ENCODE measurements at places on chromosomes 3 and 15. TPM values are rescaled to one million over a fixed set of nuclear protein-coding genes. Genes with fewer than 3 reads are reported as not detected.

- DNase-seq, result no peak
Measured at GRCh38 chr15:84611631-84612030, 10.8 kb downstream of the ZSCAN2 start.

DNA sequence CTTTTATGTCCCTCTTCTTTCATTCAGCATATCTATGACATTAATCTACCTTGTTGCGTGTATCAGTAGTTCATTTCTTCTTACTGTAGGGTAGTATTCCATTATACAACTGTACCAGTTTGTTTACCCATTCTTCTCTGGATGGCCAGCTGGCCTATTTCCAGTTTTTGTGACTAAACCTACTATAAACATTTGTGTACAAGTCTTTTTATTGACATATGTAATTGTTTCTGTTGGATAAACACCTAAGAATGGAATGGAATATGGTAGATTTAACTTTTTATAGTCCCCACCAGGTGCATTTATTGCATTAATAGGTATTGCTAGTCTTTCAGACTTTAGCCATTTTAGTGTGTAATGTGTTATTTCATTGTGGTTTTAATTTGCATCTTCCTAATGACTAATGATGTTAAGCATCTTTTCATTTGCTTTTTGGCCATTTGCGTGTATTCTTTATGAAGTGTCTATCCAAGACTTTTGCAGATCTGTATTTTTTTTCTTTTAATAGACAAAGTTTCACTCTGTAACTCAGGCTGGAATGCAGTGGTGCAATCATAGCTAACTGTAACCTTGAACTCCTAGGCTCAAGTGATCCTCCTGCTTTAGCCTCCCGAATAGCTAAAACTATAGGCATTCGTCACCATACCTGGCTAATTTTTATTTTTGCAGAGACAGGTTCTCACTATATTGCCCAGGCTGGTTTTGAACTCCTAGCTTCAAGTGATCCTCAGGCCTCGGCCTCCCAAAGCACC is 41.9 kb upstream of the XRN1 start:
- no peak for DNase-seq

Gene ABHD6
- total RNA-seq, result 6.1 TPM

GRCh38 chr3:62712746-62713145 is 162.5 kb downstream of the CADPS start:
- no peak for DNase-seq

Gene ZNF860
- total RNA-seq, result 0.08 TPM

Gene MITF
- total RNA-seq, result not detected

Gene GOLGA8T
- total RNA-seq, result not detected

Gene GOLGA6D
- total RNA-seq, result not detected

Gene SNTN
- not detected for total RNA-seq

Gene STRIT1
- not detected for total RNA-seq

DNA sequence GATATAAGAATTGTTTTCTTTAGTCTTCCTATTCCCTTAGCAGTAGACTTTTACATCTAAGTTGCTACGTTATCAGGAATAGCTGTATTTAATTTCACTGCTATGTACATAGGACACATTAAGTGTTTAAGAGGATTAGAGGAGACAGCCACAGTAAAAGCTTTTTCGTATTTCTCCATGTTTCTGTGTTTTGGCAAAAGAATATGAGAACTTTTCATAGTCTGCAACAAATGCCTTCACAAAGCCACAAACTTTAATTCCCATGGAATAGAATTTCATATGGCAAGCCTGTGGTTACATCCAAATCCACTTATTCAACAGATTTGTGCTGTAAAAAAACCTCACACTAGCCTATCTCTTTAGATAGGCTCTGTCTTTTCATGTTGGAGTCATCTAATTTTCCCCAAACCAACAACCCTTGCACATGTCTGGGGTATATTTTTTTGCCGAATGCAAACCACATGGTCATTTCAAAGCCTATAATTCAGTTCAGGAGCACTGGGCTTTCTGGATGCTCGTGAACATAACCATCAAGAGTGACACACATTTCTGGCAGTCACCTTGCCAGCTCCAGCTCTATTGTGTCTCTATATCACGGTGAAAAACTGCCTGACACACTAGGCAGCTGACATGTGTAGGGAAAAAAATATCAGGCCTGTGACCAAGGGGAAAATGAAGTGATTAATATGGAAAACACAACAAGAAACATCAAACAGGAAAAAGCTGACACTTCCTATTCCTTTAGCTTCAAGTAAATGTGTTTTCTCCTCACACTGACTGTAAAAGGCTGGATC is 19.2 kb downstream of the PLD1 start:
- DNase-seq, result no peak

Gene NANOGP8
- not detected for total RNA-seq

DNA sequence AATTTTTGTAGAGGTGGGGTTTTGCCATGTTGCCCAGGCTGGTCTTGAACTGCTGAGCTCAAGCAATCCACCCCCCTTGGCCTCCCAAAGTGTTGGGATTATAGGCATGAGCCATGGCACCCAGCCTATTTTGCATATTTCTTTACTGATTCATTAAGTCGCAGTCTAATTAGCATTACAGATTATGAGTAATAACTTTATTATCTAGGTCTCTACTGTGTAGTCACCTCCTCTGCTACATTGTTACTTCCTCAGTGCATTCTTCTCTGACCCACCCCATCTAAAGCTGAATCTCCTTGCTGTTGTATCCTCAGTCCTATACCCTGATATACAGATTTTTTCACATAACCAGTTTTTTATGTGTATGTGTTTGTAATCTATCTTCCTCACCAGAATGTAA is 61.7 kb downstream of the TFDP2 start:
- no peak for DNase-seq

DNA sequence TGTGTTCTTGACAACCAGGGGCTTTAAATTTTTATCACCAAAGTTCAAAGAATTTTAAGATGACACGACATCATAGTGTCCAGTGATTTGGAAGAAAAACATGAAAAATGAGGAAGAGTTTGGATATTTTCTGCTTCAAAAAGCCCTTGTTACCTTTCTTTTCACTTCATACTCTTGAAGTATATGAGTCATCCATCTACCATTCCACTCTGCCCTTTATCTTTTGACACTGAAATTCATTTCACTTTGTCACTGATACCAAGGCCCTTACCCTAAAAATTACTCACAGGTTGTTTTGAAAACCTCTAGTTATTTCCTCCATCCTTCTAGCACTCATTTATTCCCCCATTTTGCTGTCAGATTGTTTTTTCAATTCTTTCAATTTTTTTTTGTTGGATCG is 42.7 kb downstream of the OR5H15 start:
- no peak for DNase-seq

- no peak for DNase-seq
Measured at GRCh38 chr3:8529738-8530525, 28.3 kb downstream of the LMCD1 start.

DNA sequence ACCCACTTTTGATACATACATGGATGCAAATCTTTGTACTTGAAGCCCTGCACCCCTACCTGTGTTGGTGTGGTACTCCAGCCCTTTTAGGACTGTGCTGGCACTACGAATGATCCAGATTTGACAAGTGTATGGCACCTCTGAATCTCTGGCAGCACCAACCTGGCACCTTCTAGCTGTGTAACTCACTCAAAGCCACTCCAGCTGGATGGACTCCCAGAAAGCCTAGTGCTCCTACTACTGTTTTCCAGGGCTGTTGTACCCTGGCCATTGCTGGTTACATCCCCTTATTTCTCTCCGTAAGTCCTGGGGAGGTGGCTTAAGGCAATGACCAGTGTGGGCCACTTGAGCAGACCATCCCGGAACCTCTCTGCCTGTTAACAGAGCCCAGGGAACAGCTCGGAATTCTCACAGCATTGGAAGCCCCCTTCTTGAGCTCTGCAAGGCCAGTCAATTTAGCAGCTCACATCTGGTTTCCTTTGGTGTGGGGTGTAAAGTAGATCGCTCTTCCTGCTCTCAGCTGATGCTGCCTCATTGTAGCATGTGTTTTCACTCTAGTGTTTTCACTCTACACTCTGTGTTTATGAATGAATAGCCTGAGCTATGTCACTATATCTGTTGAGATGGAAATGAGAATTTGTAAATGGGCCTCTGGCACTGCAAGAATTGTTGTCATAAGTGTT is 12.2 kb downstream of the CALML4 start:
- DNase-seq, result no peak

- DNase-seq, result no peak
Measured at GRCh38 chr3:178223876-178224275, 312.4 kb upstream of the KCNMB2 start.

DNA sequence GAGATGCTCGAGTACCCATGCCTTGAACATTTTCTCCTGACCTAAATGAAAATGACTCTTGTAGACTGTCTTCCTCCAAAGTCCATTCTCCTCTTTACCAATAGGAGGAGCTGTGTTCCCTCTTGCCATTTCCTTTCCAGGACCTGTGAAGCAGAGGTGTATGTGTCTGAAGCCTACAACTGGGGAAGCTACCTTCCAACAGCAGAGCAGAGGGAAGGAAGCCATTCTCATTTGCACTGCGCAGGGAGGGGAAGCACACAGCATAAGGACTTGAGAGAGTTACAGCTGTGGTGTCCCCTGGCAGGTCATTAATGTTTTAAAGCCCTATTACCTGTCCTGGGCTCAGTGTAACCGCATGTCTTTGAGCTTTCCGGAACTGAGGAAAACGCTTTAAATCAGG is 38.7 kb downstream of the HSPBAP1 start:
- DNase-seq, result no peak

DNA sequence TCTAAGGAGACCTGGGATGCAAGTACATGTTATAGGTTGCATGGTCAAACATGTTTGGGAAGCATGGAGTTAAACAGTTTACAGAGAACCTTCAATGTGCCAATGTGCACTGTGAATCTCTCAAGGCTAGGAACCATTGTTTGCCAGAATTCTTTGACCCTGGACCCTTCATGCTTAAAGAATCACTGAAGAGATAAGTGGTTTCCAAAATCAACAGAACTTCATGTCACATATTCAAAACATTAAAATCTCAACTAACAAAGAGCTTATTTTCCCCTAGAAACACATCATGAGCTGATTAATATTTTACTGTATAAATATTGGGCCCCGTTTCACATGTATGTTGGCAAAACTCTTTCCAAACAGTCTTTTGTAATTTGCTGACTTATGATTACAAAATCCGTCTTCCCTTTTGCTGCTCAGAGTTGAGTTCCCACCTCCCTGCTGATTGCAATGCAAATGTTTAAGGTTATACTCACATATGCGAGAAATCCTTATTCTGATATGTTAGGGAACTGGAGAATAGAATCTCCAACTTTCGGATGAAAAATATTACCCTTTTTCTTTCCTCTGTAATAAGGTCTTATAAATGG is 380.2 kb downstream of the DIPK2A start:
- no peak for DNase-seq

GRCh38 chr3:17707813-17708543 is 34.5 kb downstream of the TBC1D5 start:
- no peak for DNase-seq

- DNase-seq, result no peak
Measured at GRCh38 chr15:68052431-68052830, 1.7 kb upstream of the PIAS1 start.

GRCh38 chr3:56753206-56753820 is 48.4 kb downstream of the ARHGEF3 start:
- DNase-seq, result peak; percentile 55
